ENCODE measurements at places on chromosomes 2 and 18. TPM values are rescaled to one million over a fixed set of nuclear protein-coding genes. Genes with fewer than 3 reads are reported as not detected.

Gene FTCDNL1
- 0.76 TPM for total RNA-seq

Gene ROCK2
- total RNA-seq: 106 TPM

Gene VPS4B
- 52.5 TPM for total RNA-seq

Gene RGPD8
- total RNA-seq: 22.5 TPM

Gene PRR30
- total RNA-seq: not detected

Gene CDKL4
- 3.7 TPM for total RNA-seq

Gene WDR35
- 23.0 TPM for total RNA-seq

Gene AKAIN1
- not detected for total RNA-seq

Gene MYL1
- 0.39 TPM for total RNA-seq

Gene C1QL2
- not detected for total RNA-seq

Gene LHCGR
- total RNA-seq: 0.39 TPM

Gene RGPD4
- under 0.01 TPM for total RNA-seq

Gene ASXL3
- not detected for total RNA-seq

Gene SCRN3
- total RNA-seq: 34.6 TPM

Gene FABP1
- not detected for total RNA-seq

Gene ITGA4
- total RNA-seq: 7.4 TPM

All from articular chondrocyte of knee joint (primary cell).